ENCODE measurements at places on chromosomes 1 and 21. TPM values are rescaled to one million over a fixed set of nuclear protein-coding genes. Genes with fewer than 3 reads are reported as not detected.
A peak's percentile ranks its signal among the peaks of the same experiment; 100 is the strongest.

GRCh38 chr1:153661111-153661708 is 2.7 kb downstream of the SNAPIN start:
- DNase-seq, result no peak

GRCh38 chr1:180230416-180230790 is 339 bp downstream of the LHX4 start:
- no peak for DNase-seq

GRCh38 chr21:41766883-41767605 is at the start of gene RIPK4:
TSS of gene RIPK4 (minus strand) at chr21:41767052. CDS start at chr21:41767041, 11 bp downstream.
- DNase-seq, result peak; percentile 80

DNA sequence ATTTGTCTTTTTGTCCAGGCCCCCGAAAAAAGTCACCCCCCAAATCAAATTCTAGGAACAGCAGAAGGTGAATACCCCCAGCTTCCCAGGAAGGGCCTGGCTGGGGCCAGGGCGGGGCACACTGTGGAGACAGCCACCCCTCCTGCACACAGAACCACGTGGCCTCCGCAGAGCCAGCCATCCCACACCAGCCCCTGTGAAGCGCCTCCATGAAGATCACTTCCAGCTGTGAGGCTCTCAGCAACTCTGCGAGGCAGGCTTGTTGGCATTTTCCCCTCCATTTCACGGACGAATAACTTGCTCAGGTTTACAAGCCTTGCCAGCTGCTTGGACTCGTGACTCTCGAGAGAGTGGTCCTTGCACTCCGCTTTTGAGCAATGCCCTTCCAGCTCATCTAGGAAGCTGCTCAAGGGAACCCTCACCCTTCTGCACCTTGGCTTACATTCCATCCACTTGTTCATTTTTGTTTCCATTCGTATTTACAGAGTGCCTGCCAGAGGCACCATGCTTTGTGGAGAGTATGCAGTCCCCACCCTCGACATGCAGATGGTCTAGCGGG is 48.2 kb downstream of the SYT6 start:
- peak; percentile 15 for DNase-seq

DNA sequence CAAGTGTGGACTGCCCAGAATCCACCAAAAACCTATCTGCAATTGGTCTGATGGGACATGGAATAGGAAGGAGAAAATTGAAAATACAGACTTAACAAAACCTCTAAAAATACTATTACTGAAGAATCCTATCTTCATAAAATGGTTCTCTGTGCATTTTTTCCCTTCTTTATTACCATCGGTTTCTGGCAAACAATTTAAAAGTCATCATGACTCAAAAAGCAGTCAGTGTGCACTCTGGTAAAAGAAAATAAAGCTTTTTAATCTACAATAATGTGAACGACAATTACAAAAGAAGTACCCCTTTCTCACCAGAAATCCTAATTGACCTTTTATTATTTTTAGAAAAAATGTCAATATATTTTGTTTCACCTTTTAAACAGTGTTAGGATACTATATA is 186.3 kb downstream of the TPR start:
- peak; percentile 68 for DNase-seq

GRCh38 chr1:199490769-199491527 is 536.6 kb upstream of the NR5A2 start:
- peak; percentile 34 for DNase-seq

GRCh38 chr1:59125676-59126320 is 171.1 kb upstream of the FGGY start:
- peak; percentile 35 for DNase-seq

- no peak for DNase-seq
Observed at GRCh38 chr1:244369256-244370057, 82.3 kb downstream of the ADSS2 start.

DNA sequence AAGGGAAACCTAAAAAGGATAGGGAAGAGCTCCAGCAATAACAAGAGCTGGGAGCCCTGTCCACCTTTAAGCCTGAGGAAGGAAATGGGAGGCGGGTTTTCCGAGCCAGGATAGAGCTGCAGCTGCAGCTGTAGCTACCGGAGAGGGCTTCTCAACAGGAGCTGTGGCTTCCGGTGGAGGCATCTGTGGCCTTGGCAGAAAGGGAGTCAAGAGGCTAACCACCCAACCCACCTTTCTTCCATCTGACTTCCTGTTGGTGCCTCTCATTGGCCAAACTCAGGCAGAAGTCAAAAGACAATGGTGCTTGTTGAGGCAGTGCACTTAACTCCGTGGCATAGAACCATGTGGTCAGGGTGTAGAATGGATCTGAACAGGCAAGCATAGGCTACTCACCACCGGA is 313.1 kb upstream of the DAB1 start:
- no peak for DNase-seq

- peak; percentile 23 for DNase-seq
Observed at GRCh38 chr1:228005511-228006033, 1.2 kb upstream of the WNT3A start.

DNA sequence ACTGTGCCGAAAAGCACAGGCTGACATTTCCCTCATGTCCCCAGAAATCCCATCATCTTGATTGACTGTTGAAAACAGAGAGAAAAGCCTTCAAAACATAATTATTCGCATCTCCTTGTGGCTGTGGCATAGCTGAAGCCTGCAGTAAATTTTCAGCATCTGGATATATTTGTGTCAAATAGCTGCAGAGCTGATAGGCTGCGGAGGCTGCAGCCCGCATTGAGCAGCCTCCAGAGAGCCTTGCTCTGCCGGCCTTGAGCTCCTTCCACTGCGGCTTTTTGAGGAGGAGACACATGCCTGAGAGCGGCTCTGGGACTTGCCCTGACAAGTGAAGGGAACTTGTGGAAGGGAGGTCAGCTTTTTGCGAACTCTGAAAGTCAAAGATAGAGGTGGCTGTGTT is 144.7 kb downstream of the RYR2 start:
- no peak for DNase-seq

DNA sequence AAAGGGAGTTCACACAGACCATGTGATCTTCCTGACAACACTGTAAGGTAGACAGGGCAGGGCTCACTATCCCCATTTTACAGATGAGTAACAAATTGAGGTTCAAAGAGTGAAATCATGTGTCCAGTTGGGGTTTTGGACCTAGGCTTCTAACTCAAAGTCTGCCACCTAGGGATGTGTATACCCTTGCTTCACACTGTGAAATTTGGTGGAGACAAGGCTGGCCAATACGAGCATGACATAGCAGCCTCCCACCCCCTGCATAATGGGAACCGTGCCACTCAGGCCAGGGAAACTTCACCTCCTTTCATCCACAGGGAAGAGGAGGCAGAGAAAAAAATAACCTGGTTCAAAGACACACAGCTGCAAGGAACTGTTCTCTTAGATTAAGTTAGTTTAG is 6.8 kb downstream of the IQGAP3 start:
- no peak for DNase-seq

DNA sequence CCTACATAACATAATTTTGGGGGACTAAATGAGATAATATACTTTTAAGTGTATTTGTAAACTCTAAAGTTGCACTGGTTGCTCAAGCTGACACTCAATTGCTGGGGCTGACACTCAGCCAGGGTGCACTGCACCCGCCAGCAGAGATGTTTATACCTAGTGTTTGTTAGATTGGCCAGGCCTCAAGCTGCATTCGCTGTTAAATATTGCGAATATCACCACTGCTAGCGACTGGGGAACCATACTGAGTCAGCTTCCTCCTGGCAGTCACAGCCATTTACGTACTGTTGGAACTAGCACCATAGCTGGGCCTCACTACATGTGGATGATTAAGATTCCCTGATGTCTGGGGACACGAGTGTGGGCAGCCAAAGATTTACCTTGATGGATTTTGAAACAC is 12.7 kb upstream of the RWDD3 start:
- DNase-seq, result no peak

DNA sequence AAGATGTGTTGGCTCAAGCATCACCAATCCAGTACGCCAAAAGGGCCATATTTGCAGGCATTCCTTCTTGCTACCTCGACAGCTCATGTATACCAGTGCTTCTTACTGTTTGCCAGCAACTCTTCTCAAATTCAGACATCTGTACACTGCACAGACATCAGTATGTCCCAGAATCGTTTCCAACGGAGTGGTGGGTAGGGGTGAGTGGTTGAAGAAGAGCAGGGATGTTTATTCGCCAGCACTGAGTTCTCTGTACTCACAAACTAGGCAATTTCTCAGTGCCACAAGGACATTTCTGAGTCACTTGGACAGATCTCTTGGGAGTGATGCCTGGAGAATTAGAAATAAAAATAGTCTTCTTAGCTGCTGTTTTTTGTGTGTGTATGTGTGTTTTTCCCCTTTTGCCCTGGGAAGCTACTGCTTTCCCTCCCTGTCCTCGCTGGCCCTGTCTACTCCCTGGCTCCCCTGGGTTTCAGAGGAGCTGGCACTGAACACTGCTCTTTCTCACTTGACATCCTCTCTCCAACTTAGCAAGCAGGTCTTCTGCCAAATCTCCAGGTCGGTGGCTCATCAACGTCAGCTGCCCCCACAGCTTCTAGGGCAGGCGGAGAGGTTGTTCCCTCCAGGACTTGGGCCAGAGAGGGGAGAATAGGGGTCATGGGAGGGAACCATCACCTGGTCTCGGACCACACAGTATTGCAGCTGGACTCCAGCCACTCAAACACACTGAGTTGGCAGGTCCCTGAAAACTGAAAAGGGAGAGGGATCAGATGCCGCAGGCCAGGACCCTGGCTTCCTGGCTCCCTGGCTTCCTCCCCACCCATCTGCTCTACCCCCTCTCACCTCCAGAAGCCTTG is 90.5 kb downstream of the NMNAT2 start:
- peak; percentile 66 for DNase-seq

DNA sequence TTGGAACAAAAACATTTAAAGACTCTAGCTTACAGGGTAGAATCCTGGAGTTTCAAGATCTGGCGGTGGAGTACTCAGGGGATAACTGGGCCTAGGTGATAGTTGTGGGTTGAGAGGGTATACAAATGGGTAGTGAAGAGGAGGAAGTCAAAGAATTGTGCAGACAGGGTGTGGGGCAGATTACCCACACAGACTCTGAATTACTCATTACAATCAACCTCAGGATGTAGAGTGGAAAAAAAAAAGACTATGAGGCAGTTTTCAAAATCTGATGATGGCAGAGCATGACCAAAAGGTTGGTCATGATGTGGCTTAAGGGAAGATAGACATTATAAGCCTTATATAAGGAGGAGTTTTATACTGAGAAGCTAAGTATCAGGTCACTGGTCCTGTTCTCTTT is 44.1 kb upstream of the GLIS1 start:
- DNase-seq, result peak; percentile 71

DNA sequence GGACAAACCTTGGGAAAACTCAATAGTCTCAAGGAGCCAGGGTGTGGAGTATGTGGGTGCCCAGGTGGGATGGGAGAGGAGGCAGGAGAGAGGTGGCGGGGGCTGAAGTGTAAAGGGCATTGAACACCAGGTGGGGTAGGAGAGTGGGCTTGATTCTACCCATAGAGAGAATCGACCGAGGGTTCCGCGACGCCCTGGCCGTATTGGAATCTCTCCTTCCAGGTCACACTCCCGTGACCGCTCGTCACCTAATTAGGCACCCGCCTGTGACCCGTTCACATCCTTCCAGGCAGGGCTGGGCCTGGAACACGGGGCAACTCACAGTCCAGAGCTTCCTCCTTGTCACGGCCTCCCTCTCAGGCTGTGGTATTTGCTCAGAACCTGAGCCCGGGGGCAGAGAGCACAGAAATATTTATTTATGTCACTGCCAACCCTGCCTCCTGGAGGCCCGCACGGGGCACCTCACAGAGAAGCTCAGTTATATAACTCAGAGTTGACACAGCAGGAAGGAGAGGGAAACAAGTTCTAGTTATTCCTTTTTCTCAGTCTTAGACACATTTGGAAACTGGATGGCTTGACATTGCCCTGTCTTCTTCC is 12.0 kb downstream of the NCMAP start:
- DNase-seq, result no peak

SHISA4 gene
- total RNA-seq, result 42.4 TPM

FUCA1 gene
- total RNA-seq, result 15.4 TPM

S100A14 gene
- not detected for total RNA-seq

TLCD4 gene
- not detected for total RNA-seq

LCE5A gene
- not detected for total RNA-seq

Measured in GM23248 (cell line).